LoVo (cell line): ENCODE measurements at places on chromosomes 16 and 17.

DNA sequence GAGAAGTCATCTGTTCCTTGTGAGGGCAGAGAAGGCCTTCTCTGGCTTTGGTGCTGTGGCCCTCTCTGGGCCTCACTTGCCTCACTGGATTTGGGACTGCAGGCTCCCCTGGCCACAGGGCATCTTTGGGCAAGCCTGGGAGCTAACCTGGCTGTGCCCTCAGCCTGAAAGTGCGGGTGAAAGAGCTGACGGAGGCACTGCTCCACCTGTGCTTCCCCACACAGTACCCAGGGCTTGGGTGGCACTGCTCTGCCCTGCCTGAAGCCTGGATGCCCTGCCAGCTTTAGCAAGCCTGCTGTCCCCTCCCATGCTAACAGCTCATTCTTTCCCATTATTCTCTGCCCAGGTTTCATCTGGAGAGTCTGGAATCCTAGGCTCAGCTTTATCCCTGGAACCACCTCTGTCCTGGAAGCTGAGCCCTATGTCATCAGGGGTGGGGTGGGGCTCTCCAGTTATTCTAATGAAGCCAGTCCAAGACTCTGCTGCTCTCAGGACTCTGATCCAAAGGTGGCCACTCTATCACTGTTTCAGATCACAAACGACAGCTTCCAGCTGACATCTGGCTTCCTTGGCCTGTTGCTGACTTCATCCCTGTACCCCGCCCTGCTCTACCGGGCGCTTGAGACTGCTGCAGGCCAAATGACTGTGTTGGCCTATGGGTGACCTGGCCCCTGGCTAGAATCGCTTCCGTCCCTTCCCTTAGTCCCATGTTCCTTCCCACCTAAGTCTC, 29.3 kb downstream of the HIC1 start:
- no peak for DNase-seq

DNA sequence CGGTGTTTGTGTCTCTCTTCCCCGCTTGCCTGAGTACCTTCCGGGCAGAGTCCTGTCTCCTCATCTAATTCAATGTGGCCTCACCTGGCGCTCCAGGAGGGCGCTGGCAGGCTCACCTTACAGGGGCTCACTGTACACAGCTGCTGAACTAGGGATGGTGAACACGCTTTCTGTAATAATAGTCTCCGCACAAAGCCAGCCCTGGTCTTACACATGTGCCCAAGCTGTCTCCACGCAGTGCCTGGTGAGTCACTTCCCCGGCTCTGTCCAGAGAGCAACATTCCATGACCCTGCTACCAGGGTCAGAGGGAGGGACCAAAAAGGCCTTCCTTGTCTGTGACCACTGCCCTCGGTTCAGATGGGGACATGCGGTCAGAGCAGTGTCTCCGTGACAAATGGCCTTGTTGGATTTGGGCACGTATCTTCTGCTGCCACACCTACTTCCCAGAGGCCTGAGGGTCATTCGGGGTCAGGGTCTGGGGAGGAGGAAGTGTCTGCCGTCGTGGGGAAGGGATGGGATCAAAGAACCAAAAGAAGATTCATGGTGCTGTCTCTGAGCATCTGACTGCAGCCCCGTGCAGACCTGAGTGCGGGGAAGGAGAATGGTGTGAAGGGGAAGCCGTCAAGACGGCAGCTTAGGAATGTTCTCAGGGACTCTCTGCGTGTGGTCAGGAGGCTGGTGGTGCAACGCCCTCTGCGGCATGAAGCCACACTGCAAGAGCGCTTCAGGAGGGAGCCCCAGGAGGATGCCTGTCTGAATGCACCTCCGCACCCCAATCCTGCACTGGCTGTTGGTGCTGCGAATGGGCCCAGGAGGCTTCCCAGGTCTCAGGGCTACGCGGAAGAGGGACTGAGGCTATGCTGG, 68.8 kb downstream of the IL21R start:
- DNase-seq: no peak

- no peak for DNase-seq
These were observed 11.6 kb upstream of the IL4R start for GRCh38 chr16:27302126-27302525.

- DNase-seq: no peak
These were observed 116.5 kb downstream of the ADCY9 start for GRCh38 chr16:3999479-4000325.

- DNase-seq: no peak
These were observed 12.6 kb upstream of the ADGRG1 start for GRCh38 chr16:57615813-57616212.

DNA sequence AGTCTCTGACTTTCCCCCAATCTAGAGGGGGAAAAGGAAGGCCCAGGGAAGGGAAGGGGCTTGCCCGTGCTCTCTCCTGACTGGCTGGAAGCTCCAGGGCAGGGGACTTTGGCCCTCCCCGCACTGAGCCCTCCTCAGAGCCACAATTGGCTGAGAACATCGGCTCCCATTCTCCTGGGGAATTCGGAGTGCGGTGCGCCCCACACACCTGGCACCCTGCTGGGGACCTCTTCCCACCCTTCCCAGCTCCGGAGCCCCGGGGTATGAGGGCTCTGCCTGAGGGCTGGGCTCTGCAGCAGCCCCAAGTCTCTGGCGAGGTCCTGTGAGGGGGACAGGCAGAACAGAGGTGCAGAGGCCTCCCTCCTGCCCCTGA, 36.0 kb downstream of the PIMREG start:
- DNase-seq: no peak

DNA sequence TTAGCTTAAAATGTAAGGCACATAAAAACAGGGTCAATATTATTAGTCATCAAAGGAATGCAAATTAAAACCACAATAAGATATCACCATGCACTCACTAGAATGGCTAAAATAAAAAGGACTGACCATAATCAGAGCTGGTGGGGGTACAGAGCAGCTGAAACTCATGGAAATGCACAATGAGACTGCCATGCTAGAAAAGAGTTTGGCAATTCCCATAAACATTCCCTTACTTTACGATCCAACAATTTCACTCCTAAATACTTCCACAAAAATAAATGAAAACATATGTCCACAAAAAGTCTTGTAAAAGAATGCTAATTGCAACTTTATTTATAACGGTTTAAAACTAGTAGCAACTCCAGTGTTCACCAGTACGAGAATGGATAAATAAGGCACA, 36.1 kb upstream of the ERCC4 start:
- DNase-seq: no peak

DNA sequence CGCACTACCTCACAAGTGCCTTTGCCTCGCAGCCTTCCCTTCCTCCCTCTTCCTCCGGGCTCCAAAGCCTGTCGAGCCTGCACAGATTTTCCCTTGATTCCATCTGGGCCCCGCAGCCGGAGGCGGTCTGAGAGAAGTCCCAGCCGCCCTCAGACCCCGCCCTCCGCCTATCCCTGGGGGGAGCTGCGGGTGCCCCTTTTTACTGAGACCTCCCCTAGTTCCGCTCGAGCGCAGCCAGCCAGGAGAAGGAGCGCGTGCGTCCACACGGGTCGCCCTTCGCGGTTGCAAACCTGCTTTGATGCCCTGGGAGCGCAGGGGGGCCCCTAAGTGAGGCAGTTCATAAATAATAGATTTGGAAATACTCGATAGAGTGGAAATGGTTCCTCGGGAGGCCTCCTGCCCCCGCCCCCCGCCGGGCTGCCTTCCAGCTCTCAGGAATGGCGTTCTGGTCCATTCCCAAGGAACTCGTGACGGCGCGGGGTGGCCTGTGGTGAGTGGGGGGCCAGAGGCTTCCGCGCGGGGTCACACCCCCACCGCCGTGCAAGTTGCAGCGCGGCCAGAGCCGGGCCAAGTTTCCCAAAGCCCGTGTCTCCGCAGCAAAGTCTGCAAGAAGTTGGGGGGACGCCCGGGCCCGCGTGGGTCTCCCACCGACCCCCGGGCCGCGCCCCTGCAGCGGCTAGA, 610 bp downstream of the C16orf74 start:
- no peak for DNase-seq

DNA sequence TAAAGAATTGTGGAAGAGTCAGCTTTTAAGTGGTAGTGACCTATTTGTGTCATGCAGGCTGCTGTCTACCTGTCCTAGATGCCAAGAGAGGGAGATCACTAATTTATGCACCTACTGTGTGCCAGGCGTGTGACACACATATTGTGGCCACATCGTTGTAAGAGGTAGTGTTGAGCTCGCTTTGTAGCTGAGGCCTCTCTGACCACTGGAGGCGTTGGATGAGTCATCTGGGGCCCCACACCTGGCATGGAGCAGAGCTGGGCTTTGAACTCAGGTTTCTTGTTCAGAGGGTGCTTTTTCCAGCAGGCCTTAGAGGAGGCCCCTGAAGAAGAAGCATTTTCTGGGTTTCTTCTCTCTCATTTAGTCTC, 52.3 kb upstream of the LGALS9 start:
- no peak for DNase-seq

- DNase-seq: no peak
These were observed 2.3 kb upstream of the CCL1 start for GRCh38 chr17:34365340-34365739.

GRCh38 chr17:47741109-47741792, 8.2 kb downstream of the TBX21 start:
- no peak for DNase-seq

GRCh38 chr17:5241861-5242671, 7.4 kb upstream of the SCIMP start:
- DNase-seq: no peak

DNA sequence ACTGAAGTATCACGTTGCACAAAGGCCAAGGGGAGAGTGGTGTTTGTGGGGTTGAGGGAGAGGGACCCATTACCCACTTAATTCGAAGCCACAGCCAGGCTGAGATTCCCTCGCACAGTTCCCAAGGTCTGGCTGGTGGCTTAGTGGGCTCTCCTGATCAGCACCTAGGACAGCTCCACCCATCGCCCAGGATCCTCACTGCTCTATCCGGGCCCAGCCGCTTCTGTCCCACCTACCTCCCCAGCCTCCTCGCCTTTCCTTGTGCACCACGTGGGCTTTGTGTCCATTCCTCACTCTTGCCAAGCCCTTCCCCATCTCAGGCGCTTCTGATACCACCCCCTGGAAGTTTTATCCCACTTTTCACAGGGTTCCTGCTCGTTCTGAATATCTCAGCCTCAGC, 163.5 kb downstream of the CCT6B start:
- peak; percentile 17 for DNase-seq

- no peak for DNase-seq
These were observed 5.7 kb upstream of the STAT5A start for GRCh38 chr17:42282478-42283080.

- no peak for DNase-seq
These were observed 174.3 kb downstream of the ENGASE start for GRCh38 chr17:79248843-79249493.

- no peak for DNase-seq
These were observed 40.3 kb downstream of the AP2B1 start for GRCh38 chr17:35627417-35627816.

- no peak for DNase-seq
These were observed 5.5 kb upstream of the IL27 start for GRCh38 chr16:28511801-28512789.

DNA sequence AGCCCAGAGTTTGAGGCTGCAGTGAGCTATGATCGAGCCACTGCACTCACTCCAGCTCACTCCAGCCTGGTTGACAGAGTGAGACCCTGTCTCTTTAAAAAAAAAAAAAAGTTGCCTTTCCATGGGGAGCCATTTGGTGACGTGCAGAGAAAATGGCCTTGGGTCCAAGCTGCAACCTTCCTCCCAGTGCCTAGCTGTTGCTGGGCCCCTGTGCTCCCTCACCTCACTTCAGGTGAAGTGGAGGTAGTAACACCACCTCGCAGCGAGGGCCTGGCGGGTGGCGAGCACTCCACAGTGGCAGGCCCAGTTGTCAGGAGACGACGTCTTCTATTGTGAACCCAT, 17.4 kb downstream of the SYT17 start:
- DNase-seq: no peak

GRCh38 chr16:78645657-78646056, 546.2 kb downstream of the WWOX start:
- DNase-seq: no peak

- DNase-seq: no peak
These were observed 9.5 kb downstream of the CLTC start for GRCh38 chr17:59629174-59629573.

- DNase-seq: no peak
These were observed 319.2 kb downstream of the PHKB start for GRCh38 chr16:47780213-47780875.
